Esophagus squamous epithelium (tissue), 5 donors: ENCODE measurements at places on chromosomes 2 and 18. TPM values are rescaled to one million over a fixed set of nuclear protein-coding genes. Genes with fewer than 3 reads are reported as not detected.

DNA sequence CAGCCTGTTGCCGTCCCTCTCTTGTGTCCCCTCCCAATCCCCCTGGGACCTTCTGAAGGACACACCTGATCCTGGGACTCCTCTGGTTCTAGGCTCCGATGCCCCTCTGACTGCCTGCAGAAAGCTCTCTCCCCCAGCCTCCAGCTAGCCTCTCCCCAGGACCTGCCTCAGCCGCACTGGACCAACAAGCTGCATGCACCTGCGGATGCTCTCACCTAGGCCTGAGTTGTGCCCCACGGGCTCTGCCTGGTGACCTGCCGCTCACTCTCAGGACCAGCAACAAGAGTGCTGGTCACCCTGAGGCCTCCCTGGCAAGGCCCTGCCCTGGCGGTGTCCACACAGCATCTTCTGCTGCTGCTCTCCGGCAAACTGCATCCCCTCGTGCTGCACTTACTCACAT lies 63.0 kb downstream of the EIPR1 start:
- no peaks in the 10 kb centered on the region for H3K27me3 ChIP-seq
- H3K27ac ChIP-seq = no peak overlapping the region
- H3K36me3 ChIP-seq = peaks cover 23% of the 10 kb centered on the region

The LYPD6 gene
- total RNA-seq = 1.2 TPM

The CGREF1 gene
- total RNA-seq = 2.6 TPM

- H3K4me3 ChIP-seq = no peak overlapping the region
- no peak overlapping the region for H3K27ac ChIP-seq
- no peak for DNase-seq
- peaks cover 12% of the 10 kb centered on the region for H3K4me1 ChIP-seq
- no peaks in the 10 kb centered on the region for H3K27me3 ChIP-seq
- H3K36me3 ChIP-seq = no peaks in the 10 kb centered on the region
Observed at GRCh38 chr18:78455386-78455785, 524.2 kb upstream of the SALL3 start.

GRCh38 chr2:232479341-232480200 lies 8.1 kb downstream of the ECEL1 start:
- H3K27me3 ChIP-seq = peaks cover 5% of the 10 kb centered on the region
- no peak overlapping the region for H3K4me3 ChIP-seq
- no peaks in the 10 kb centered on the region for H3K36me3 ChIP-seq
- no peak overlapping the region for H3K27ac ChIP-seq
- H3K4me1 ChIP-seq = no peaks in the 10 kb centered on the region

The QPCT gene
- 4.0 TPM for total RNA-seq

DNA sequence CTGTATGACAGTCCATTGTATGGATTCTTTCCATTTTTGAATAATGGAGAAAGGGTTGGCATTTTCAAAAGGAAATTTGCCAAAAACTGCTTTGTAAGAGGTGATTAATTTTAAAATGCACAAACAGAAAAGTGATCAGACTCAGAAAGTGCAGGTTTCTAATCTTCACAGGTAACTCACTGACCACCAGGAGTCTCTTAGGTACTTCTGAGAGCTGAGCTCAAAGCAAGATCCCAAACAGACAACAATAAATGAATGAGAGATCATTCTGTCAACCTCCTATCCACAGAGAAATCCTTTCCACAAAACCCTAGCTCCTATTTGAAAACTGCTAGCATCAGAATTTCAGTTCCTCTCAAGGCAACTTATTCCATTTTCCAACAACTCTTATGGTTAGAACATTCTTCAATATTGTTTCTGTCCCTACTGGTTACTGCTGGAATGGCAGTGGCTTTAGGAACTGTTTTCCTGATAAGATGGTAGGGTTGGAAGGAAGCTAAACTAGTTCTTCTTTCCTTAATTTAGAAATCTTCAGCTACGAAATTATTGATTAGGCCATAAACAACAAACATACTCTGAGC lies 20.6 kb upstream of the HAAO start:
- H3K4me1 ChIP-seq = no peaks in the 10 kb centered on the region
- no peaks in the 10 kb centered on the region for H3K27me3 ChIP-seq
- no peak for DNase-seq
- no peak overlapping the region for H3K27ac ChIP-seq

GRCh38 chr2:21730141-21730540 lies 606.4 kb downstream of the TDRD15 start:
- no peak for DNase-seq
- no peak overlapping the region for H3K4me3 ChIP-seq
- no peak overlapping the region for H3K27ac ChIP-seq
- no peaks in the 10 kb centered on the region for H3K36me3 ChIP-seq
- no peaks in the 10 kb centered on the region for H3K4me1 ChIP-seq

- DNase-seq = no peak
- no peaks in the 10 kb centered on the region for H3K36me3 ChIP-seq
- no peaks in the 10 kb centered on the region for H3K4me1 ChIP-seq
Observed at GRCh38 chr2:110973262-110973661, 147.5 kb upstream of the BCL2L11 start.
